ENCODE measurements at places on chromosomes 7 and 10. TPM values are rescaled to one million over a fixed set of nuclear protein-coding genes. Genes with fewer than 3 reads are reported as not detected.

RET gene
- total RNA-seq, result 1.1 TPM

ABCA13 gene
- 0.05 TPM for total RNA-seq

NKX2-3 gene
- total RNA-seq, result 0.07 TPM

PLXDC2 gene
- not detected for total RNA-seq

TMEM229A gene
- not detected for total RNA-seq

PRKCQ gene
- 4.3 TPM for total RNA-seq

SCART1 gene
- 0.24 TPM for total RNA-seq

PPP1R17 gene
- not detected for total RNA-seq

FANK1 gene
- total RNA-seq, result 3.0 TPM

AKR1C4 gene
- 0.30 TPM for total RNA-seq

ZNF239 gene
- 2.1 TPM for total RNA-seq

OPN4 gene
- total RNA-seq, result not detected

SFTPD gene
- 0.22 TPM for total RNA-seq

ANXA8L1 gene
- 95.5 TPM for total RNA-seq

ELN gene
- not detected for total RNA-seq

SUGCT gene
- total RNA-seq, result 1.8 TPM

PLCE1 gene
- 6.2 TPM for total RNA-seq

IFT22 gene
- total RNA-seq, result 54.9 TPM

OR2A5 gene
- total RNA-seq, result not detected

PHKG1 gene
- 0.21 TPM for total RNA-seq

AIFM2 gene
- 37.5 TPM for total RNA-seq

TNRC18 gene
- total RNA-seq, result 49.6 TPM

PGAM2 gene
- total RNA-seq, result not detected

AKR1E2 gene
- total RNA-seq, result 6.3 TPM

ITIH5 gene
- total RNA-seq, result not detected

CACUL1 gene
- total RNA-seq, result 12.7 TPM

SFTPA1 gene
- not detected for total RNA-seq

INMT gene
- not detected for total RNA-seq

SYNPO2L gene
- not detected for total RNA-seq

PCLO gene
- 1.2 TPM for total RNA-seq

GALNT17 gene
- not detected for total RNA-seq

ADK gene
- total RNA-seq, result 33.5 TPM

LRRC61 gene
- not detected for total RNA-seq

AZGP1 gene
- total RNA-seq, result not detected

SHTN1 gene
- total RNA-seq, result 26.1 TPM

NET1 gene
- total RNA-seq, result 82.4 TPM

MRPS33 gene
- total RNA-seq, result 118 TPM

C7orf25 gene
- total RNA-seq, result 3.0 TPM

DYDC2 gene
- total RNA-seq, result 0.16 TPM

HMX2 gene
- 0.15 TPM for total RNA-seq

GRK5 gene
- total RNA-seq, result 13.2 TPM

AQP1 gene
- 0.37 TPM for total RNA-seq

ACTL6B gene
- not detected for total RNA-seq

Data from A549 treated with RU486 at 1 μM for 4 hours (cell line).